ENCODE measurements at places on chromosomes 3 and 15. TPM values are rescaled to one million over a fixed set of nuclear protein-coding genes. Genes with fewer than 3 reads are reported as not detected.

GPD1L gene
- 70.8 TPM for total RNA-seq

BTLA gene
- 2.6 TPM for total RNA-seq

DNA sequence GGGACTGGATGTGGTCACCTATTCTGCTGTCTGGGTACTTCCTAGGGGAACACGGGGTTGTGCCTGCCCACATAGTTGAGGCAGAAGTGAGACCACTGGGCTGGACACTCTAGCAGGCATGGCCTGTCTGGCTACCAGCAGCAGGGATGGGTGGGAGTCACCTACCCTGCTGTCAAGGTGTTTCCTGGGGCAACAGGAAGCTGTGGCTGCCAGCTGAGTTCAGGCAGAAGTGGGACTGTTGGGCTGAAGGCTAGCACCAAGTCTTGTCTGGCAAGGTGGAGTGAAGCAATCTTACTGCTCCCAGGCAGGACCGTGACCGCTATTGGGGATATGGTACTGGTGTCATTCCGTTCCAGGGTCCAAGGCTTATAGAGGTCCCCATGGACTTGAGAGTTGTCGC is 20.3 kb upstream of the ZDHHC23 start:
- DNase-seq, result no peak

- DNase-seq, result no peak
Measured at GRCh38 chr3:66480666-66481065, 20.2 kb downstream of the LRIG1 start.

CYP1A2 gene
- 0.46 TPM for total RNA-seq

DNA sequence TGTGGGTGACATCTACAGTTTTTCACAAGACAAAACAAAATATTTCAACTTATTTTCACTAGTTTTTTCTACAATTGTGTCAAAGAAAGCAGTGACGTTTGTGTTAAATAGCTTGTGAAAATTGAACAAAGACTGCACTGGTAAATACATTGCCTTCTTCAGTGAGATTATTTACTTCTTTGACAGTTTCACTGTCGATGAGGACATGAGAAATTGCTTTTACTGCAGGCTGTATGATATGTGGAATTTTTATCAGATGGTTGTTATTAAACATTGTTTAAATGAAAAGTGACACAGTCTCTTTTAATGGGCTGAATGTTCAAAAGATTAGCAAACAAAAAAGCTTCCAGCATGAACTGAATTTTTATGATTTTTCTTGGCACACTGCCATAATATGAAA is 773.9 kb upstream of the CADM2 start:
- DNase-seq, result no peak

DNA sequence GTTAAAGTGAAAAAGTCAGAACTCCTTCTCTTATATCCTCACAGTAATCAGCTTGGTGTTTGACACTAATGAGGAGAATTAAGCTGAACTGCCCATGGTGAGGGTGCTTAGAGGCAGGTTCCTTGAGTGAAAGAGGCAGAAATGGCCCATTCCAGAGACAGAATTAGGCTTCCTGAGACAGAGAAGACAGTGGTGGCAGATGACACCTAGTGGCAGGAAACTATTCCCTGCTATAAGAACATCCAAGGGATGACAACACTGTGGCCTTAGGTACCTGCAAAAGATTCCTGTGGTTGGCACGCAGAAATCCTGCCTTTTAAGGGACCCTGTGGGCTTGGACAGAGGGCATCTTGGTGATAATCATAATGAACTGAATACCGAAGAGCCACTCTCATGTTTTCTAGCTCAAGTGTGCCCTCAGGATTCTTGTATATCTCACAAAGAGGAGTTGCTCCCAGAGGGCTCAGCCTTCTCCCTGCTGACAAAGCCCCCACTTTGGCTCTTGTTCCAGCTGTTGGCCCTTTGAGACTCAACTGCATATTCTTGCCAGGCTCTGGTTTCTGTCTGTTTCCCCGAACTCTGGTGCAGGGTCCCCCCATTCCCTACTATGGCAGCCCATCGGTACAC is 56.0 kb downstream of the KBTBD12 start:
- peak; percentile 39 for DNase-seq

- DNase-seq, result no peak
Measured at GRCh38 chr3:186534113-186534669, 10.0 kb downstream of the CRYGS start.

GRCh38 chr3:69433969-69434325 is 48.1 kb upstream of the FRMD4B start:
- DNase-seq, result no peak

GRCh38 chr3:178546079-178546478 is 9.8 kb downstream of the KCNMB2 start:
- no peak for DNase-seq

- no peak for DNase-seq
Measured at GRCh38 chr15:77028451-77029165, 33.7 kb downstream of the PSTPIP1 start.

- peak; percentile 58 for DNase-seq
Measured at GRCh38 chr3:64798316-64798715, 110.5 kb upstream of the ADAMTS9 start.

BLM gene
- 4.9 TPM for total RNA-seq

- no peak for DNase-seq
Measured at GRCh38 chr3:147428754-147429153, 19.6 kb downstream of the ZIC1 start.

GRCh38 chr15:26376243-26376642 is 396.6 kb downstream of the GABRB3 start:
- no peak for DNase-seq

HIGD2B gene
- total RNA-seq, result not detected

CLDN18 gene
- 0.57 TPM for total RNA-seq

OCA2 gene
- total RNA-seq, result not detected

GRCh38 chr3:8668216-8668615 is 23.6 kb upstream of the SSUH2 start:
- DNase-seq, result no peak

DNA sequence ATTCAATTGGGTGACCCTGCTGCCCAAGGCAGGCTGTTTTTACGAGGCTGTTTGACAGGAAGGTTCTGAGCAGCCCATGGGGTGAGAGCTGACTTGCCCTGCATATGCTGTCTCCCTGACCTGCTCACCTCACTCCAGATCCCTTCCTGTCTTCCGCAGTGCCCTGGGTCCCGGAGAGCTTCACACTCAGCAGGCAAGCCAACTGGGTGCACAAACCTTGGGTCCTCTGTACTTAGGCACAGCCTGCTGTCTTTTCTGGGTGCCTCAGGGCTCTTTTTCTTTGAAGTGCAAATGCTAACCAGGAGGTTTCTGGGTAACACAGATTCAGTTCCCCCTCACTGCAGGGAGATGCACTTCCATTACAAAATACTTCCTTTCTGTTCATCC is 32.8 kb downstream of the ZXDC start:
- DNase-seq, result no peak
